Activated CD4-positive, alpha-beta T cell treated with anti-CD3 and anti-CD28 coated beads, Interleukin-2, Interleukin-4, amounts not matched to agents 100 ng/mL and 50 ng/mL, durations not matched to agents 16 hours and 8 hours (primary cell): ENCODE measurements at places on chromosomes 2 and 18.

DNA sequence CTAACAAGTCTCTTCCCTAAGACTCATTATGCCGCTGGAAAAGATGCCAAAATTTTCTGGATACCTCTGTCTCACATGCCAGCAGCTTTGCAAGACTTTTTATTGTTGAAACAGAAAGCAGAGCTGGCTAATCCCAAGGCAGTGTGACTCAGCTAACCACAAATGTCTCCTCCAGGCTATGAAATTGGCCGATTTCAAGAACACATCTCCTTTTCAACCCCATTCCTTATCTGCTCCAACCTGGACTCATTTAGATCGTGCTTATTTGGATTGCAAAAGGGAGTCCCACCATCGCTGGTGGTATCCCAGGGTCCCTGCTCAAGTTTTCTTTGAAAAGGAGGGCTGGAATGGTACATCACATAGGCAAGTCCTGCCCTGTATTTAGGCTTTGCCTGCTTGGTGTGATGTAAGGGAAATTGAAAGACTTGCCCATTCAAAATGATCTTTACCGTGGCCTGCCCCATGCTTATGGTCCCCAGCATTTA is 26.3 kb downstream of the DHRS9 start:
- peak; percentile 42 for DNase-seq

GRCh38 chr18:55641486-55641885 is 53.5 kb upstream of the TCF4 start:
- no peak for DNase-seq

DNA sequence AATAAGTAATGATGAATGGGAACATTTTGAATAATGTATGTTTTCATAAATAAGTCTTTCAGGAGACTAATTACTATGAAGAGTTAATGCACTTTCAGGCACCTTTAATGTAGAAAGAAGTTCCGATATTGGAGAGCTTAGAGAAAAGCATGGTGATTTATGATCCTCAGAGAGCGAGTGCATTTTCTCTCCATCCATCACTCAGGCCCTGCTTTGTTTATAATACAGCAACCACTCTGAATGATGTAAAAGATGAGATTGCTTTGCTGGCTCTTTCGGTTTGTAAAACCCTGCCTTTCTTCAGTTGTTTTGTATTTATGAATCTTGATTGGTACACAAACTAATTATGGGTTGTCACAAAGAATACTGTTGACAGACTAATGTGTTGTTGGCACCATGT is 132.0 kb downstream of the NYAP2 start:
- DNase-seq = no peak

DNA sequence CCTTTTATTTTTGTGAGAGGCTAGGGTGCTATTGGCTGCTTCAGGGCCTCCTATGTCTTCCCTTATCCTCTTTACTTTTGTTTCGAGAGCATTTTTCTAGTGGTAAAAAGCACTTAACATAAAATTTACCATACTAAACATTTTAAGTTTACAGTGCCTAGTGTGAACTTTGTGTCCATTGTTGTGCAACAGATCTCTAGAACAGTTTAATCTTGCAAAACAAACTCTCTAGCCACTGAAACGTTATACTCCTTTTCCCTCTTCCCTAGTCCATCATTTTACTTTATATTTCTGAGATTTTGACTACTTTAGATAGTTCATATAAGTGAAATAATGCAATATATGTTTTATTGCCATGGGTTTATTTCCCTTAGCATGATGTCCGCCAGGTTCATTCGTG is 580.6 kb downstream of the THSD7B start:
- no peak for DNase-seq

- DNase-seq = peak; percentile 80
These were observed 48.0 kb downstream of the BCL2L11 start for GRCh38 chr2:111168528-111169239.
